ENCODE measurements at places on chromosomes 2 and 18.

DNA sequence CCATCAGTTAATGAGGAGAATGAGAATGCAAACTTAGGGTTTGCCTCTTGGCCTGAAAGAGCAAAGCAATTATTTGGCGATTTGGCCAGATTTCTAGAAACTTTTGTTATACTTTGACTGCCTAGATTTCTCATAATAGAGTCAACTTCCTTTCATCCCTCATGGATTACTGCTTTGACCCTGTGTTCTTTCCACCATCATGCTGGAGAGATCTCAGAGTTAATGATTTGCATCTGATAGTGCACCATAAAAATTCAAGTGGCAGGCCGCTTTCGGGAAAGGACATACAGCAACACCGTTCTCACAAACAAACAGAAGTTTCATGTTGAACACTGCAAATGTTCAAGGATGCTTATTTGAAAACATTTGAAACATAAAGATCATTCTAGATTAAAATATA lies 143.7 kb upstream of the ZFP36L2 start:
- DNase-seq = no peak

GRCh38 chr2:145460112-145460511 lies 940.2 kb upstream of the ZEB2 start:
- DNase-seq = peak; percentile 2

DNA sequence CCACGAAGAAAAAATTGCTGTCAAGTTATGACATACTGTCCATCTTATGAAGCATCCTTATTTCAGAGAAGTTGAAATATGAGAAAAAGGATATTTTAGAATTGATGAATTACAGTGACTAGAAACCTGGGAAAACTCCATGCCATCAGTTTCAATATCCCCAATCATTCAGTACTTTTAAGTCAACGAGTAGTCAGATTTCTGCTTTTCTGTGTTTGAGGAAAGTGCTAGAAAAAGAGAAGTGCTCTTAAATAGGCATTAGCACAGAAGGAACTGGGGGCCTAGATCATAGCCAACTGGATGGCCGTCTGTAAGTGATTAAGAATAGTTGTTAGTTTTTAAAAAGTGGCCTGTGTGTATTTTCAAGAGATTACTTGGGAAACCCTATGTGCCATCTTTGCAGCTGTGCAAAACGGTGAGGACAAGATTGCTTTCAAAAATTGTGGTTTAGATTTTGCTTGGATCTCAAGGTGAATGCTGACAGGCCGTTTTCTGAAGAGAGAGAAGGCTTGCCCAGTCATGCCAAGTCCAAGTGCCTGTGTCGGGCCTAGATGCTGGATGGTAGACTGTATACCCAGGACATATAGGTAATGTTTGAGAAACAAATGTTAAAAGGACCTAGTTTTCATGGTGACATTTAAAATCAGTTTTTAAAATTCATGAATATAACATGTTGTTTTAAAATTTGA lies 5.1 kb downstream of the NEDD4L start:
- no peak for DNase-seq

- no peak for DNase-seq
Measured at GRCh38 chr2:10378189-10378588, 69.9 kb downstream of the ODC1 start.

DNA sequence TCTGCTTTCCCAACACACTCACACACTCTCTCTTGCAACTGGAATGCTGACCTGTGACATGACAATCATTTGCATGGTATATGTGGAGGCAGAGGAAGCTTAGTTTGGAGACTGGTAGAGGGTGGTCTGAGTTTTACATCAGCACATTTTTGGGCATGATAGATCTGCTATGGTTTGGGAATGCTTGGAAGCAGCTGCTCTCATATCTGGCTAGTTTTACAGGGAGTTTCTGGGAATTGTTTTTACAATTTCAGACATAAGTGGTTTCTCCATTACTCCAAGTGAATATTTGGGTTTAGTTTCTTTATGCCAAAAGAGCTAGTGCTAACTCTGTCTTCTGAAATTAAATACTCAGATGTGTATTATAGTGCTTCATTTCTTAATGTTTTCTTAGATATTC lies 977.6 kb downstream of the SUCLG1 start:
- DNase-seq = no peak

DNA sequence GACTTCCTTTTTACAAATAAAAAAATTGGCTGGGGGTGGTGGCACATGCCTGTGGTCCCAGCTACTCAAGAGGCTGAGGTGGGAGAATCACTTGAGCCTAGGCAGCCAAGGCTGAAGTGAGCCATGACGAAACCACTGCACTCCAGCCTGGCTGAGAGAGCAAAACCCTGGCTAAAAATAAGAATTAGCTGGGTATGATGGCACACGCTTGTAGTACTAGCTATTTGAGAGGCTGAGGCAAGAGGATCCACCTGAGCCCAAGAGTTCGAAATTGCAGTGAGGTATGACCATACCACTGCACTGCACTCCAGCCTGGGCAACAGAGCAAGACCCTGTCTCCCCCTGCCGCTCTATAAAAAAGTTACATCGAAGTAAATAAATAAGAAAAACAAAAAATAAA lies 33.7 kb downstream of the GFPT1 start:
- no peak for DNase-seq

Measured in GM03348 (cell line).